ENCODE measurements at places on chromosomes 4 and X.

DNA sequence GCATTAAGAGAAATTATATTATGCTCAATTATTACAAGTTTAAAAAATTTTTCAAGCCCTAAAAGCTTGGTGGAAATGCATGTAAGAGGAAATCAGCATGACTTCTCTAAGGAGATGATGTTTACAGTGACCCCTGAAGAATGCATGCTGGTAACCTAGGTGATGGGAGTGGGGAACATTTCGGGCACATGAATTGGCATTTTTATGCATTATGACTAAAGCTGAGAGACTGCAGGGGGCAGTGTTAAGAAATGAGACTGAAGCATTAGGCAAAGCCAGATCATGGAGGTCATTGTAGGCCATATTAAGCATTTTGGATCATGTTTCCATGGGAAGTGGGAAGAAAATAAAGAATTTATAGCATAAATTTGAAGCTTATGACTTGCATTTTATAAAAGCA, 421.3 kb downstream of the FAT4 start:
- DNase-seq, result no peak

DNA sequence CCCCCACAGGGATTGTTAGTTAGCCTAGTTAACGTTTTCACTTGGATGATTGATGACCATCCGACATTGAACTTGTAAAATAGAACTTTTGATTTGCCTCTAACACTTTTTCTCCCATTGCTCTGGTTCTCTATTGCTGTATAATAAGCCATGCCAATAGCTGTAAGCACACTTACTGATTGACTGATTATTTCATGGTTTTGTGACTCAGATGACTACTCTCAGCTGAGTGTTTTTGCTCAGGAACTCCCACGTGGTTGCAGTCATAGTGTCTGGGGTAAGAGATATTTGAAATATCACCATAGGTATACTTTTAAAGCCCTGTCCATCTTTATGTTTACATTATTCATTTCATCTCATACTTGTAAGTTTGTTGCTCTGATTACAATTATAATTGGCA, 1285.5 kb downstream of the STIM2 start:
- no peak for DNase-seq

- no peak for DNase-seq
Observed at GRCh38 chrX:155009994-155010472, 12.5 kb downstream of the F8 start.

DNA sequence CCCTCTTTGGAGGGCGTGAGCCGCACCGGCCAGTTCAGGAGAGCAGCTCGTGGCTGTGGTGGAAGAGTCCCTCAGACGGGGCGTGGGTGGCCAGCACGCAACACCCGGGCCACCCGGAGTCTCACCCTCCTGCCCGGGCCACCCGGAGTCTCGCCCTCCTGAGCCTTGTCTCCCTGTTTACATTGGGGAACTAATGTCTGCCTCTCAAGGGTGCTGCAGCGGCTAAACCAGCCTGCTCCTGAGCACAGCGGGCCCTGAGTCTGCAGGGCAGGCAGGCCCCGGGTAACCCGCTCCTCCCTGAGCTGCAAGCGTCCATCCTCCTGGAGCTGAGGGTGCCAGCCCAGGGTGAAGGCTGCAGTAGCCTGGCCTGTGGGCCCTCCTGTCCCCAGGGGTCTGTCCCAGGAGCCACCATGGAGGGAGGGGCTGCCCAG, 3.0 kb downstream of the PDE6B start:
- no peak for DNase-seq

DNA sequence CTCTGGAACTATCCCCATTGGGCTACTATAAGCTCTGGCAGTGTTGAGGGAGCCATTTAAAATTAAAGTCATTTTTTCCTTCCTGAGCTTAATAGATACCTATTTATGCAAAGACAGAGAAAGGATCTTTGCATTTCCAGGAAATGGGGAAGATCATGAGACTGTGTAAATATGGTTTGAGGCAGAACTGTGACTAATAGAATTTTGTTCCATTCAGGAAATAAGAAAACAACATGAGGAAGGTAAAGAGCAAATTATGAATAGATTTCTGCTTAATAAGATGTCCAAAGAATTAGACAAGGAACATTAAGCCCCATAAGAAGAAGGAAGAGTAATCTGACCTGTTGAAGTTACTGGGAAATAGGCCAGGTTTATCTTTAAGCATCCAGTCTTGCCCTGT, 17.8 kb upstream of the TBC1D19 start:
- DNase-seq, result no peak

GRCh38 chrX:150533863-150534262, 34.6 kb upstream of the MTM1 start:
- no peak for DNase-seq

GRCh38 chr4:167775375-167775774, 317.0 kb upstream of the ANXA10 start:
- no peak for DNase-seq

DNA sequence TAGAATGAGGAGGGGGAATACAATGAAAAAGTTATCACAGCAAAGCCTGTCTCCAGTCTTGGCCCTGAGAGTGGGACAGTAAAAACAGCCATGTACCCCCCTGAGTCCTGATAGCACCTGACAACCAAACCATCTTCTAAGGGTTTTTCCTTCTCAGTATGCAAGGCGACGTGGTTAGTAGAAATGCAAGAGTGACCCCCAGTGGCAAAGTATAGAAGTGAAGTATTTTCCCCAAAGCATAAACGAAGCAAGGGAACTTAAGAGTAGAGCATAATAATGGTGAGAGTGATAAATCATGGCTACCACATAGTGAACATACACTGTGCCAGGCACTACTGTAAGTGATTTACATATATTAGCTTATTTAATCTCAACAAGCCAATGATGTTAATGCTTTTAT, 52.8 kb downstream of the FAM47C start:
- DNase-seq, result no peak

DNA sequence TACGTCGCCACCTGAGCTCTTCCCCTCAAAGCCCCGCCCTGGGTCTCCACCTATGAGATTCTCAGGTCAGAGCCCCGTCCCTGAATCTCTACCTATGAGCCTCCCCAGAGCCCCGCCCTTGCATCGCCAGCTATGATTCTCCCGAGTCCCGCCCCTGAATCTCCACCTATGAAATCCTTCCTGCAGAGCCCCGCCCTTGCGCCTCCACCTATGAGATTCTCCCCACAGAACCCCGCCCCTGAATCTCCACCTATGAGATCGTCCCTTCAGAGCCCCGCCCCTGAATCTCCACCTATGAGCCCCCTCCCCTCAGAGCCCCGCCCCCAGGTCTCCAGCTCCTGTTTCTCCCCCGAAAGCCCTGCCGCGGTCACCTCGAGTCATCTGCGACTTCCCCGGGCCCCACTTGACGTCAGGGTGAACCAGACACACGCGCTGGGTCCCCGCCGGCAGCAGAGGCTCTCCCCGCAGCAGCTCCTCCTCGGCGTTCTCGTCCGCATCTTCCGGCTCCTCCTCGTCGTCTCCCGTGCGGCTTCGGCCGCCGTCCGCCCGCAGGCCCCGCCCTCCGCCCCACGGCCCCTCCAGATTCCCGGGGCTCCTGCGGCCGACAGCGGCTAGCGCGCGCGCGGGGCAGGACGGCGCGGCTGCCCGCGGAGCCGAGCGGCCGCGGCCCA, 393 bp downstream of the GTPBP6 start:
- peak; percentile 90 for DNase-seq

DNA sequence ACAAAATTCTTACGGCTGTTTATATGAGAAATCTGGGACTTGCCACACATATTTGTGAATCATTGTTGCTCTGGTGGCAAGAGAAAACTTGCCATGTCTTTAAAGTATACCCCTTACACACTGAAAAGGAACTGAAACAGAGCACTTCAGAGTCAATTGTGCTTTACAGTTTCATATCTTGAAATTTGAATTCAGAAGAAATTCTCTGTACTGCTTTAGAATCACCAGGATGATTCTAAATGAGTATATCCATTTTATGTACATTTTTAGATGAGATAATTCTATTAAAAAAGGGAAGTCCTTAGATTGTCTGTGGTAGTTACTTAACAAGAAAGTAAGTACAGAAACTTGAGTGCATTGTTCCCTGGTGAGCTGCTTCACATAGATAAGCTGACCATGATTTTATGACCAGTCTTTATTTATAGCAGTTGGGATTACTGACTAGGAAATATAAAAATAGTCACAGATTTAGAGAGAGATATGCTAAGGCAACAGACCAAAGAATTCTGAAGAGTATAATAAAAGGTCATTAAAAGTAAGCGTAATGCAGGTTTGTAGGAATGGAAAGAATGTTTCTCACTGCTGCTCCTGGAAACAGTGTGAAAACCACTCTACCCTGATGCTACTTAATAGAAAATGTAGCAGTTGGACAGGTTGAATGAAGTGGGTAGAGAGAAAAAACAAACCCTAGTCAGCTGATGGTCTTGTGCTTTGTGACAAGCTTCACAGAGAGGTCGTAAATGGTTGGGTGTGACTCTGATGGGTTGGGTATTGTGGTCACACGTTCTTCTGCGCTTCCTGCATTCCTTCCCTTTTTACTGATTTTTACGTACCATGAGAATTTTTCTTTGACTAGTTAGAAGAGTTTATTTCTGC, 41.0 kb downstream of the FNIP2 start:
- no peak for DNase-seq

- DNase-seq, result no peak
Observed at GRCh38 chr4:182741054-182741453, 176.1 kb downstream of the DCTD start.
